Stimulated activated memory B cell treated with anti-CD40 and anti-IgM and Interleukin-4, amounts not matched to agents 10 μg/mL and 1 μg/mL and 100 μg/mL, for 72 hours (primary cell): ENCODE measurements at places on chromosomes 1 and 21.

DNA sequence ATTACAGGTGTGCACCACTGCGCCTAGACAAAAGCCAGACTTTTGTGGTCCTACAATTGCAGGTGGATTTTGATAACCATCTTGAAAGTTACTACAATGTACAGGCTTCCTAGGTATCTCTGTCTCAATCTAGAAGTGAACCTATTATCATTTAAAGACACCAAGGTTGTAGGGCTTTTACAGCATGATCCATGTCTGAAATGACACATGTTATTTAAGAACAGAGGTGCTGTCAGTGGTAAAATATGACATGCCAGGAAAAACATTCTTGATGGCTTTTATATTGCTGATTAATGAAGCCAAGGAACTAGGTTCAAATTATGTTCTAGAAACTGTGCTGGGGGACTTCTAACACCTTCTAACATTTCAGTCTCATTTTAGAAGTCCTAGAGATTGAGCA, 253.1 kb downstream of the SDCCAG8 start:
- no peak for ATAC-seq
- peak overlapping the region; percentile 53 for H3K27ac ChIP-seq
- no peak overlapping the region for H3K4me3 ChIP-seq

- ATAC-seq, result no peak
- no peak overlapping the region for H3K27ac ChIP-seq
- peaks cover 21% of the 10 kb centered on the region for H3K27me3 ChIP-seq
- H3K4me1 ChIP-seq, result peaks cover 56% of the 10 kb centered on the region
Measured at GRCh38 chr21:43318368-43318767, 108.6 kb downstream of the SIK1 start.

GRCh38 chr21:39136711-39137110, 46.5 kb downstream of the PSMG1 start:
- H3K4me1 ChIP-seq, result no peaks in the 10 kb centered on the region
- no peak for ATAC-seq
- no peak overlapping the region for H3K4me3 ChIP-seq
- H3K27me3 ChIP-seq, result no peaks in the 10 kb centered on the region
- no peak overlapping the region for H3K27ac ChIP-seq
- no peaks in the 10 kb centered on the region for H3K36me3 ChIP-seq

- no peaks in the 10 kb centered on the region for H3K27me3 ChIP-seq
- H3K4me3 ChIP-seq, result no peak overlapping the region
- H3K36me3 ChIP-seq, result no peaks in the 10 kb centered on the region
- H3K27ac ChIP-seq, result no peak overlapping the region
Measured at GRCh38 chr1:10207810-10208209, 2.6 kb upstream of the KIF1B start.

GRCh38 chr1:46613661-46614603, 2.7 kb downstream of the MOB3C start:
- H3K4me3 ChIP-seq, result peak overlapping the region; percentile 52
- peak overlapping the region; percentile 23 for H3K27ac ChIP-seq
- ATAC-seq, result no peak
- no peaks in the 10 kb centered on the region for H3K27me3 ChIP-seq
- peaks cover 44% of the 10 kb centered on the region for H3K36me3 ChIP-seq
